COR-L47 (cell line): ENCODE measurements at places on chromosomes 5 and 9.
A peak's percentile ranks its signal among the peaks of the same experiment; 100 is the strongest.

- peak; percentile 59 for DNase-seq
Measured at GRCh38 chr9:119289740-119290433, 79.3 kb downstream of the BRINP1 start.

DNA sequence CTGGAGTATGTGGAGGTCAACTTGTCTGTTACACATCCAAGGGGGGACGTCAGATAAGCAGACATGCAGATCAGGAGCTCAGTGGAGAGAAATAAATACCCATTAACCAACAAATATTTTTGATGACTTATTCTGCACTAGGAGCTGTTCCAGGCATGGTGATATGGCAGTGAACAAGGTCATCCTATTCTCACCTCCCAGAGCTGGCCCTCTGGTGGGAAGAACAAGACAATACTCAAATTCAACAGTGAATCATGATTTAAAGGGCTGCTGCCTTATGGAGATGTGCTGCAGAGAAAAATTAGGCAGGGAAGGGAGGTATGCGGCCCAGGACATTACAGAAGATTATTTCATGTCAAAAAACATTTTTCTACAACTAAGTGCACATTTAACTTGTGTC, 36.5 kb downstream of the SYK start:
- DNase-seq = no peak

GRCh38 chr9:131407717-131408195, 13.9 kb downstream of the PRRC2B start:
- DNase-seq = no peak

DNA sequence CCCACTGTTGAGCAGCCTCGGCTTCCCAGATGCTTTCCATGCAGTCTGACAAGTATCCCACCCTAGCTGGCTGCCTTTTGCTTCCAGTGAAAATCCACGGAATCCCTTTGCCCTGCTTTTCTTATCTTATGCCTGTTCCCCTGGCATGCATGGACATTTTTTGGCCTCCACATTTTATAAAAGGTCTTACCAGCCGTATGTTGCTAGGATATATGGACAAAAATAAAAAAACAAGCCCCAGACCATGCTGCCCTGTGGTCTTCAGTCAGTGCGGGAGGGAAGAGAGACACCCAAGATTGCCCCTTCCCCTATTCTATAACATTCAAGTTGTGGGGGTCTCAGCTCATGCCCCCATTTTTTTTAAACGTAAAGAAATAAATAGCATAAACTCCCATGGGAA, 129.6 kb downstream of the COL23A1 start:
- DNase-seq = no peak

- DNase-seq = no peak
Measured at GRCh38 chr5:132530946-132531345, 12.4 kb downstream of the IL5 start.

DNA sequence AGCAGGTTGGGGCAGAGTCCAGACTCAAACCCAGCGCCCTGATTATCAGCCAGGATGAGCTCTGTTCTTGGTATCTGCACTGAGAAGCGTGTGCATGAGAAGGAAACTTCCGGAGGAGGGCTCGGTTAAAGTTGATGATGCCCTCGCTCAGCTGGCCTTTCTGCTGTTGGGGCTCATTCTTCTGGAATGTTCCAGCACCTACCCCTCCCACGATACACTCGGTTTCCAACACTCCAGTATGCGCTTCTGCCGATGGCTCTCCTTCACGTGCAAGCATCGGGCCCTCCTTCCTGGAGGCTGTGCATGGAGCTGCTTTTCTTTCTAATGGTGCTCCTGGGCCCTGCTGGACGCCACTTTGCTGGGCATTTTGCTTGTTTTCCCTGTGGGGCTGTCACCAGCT, 134.0 kb downstream of the RXRA start:
- DNase-seq = no peak
